ENCODE measurements at places on chromosomes 13 and 19.

GRCh38 chr19:13037731-13038130, 42.5 kb downstream of the NFIX start:
- no peak for DNase-seq

DNA sequence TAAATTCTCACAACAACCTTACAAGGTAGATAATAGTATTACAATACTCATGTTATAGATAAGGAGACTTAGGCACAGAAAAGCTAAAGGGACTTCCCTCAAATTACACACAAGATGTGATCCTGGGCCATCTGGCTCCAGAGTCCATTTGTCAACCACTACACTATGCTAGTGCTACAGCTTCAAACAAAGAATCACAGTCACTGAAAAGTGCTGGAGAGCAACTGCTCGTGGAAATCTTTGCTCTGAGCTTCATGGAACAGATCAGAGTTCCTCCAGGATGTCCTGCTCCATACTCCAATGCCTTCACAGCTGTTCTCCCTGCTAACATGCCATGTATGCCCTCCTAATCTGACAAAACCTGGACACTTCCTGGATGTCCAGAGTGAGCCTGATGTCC, 271.2 kb downstream of the ENOX1 start:
- DNase-seq: no peak

DNA sequence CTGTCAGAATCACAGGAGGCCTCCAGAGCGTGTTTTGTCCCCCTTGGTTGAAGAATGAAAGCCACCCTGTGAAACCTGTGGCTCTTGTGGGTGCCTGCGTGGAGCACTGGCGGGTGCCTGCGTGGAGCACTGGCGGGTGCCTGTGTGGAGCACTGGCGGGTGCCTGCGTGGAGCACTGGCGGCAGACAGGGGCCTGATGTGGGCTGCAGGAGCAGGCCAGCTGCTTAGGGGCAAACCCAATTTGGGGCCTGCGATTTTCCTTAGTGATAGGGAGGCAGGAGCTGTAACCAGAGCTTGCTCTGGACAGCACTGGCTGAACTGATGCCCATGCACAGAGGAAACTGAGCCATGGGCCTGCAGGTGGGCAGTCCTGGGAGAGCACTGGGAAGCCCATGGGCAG, 24.3 kb downstream of the ARHGEF7 start:
- no peak for DNase-seq

GRCh38 chr13:104382951-104383350, 1316.7 kb upstream of the SLC10A2 start:
- DNase-seq: no peak

- peak; percentile 69 for DNase-seq
Measured at GRCh38 chr19:42284591-42285341, 15.7 kb downstream of the CIC start.

DNA sequence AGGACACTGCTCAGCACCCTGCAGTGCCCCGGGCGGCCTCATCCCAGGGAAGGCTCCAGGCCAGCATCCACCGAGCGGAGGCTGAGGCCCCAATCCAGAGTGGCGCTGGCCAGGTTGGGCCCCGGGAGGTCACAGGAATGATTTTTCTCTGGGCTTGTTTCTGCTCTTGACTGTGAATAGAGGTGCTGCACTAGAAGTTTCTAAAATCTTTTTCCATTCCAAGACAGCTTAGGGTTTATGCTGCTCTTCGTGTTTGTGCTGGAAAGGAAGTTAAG, 15.1 kb downstream of the KDM4B start:
- DNase-seq: no peak

DNA sequence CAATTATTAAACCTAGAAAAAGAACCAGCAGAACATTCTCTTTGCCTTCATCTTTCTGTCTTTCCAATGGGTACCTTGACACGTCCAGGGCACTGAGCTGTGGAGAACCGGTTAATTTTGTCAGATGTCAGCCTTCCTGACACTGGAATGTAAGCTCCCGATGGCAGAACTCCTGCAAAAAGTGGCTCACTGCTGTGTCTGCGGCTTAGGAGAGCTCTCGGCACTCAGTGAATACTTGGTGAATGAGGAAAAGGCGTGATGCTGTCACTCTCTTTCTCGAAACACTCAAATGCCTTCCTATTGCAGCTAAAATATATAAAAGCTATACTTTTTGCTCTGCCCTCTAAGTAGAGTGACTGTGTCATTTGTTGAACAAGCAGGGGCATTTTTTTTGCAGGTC, 17.6 kb downstream of the CEBPA start:
- no peak for DNase-seq

GRCh38 chr13:40664350-40665125, 1.9 kb downstream of the FOXO1 start:
- DNase-seq: peak; percentile 82

GRCh38 chr19:46784262-46785053, 3.9 kb downstream of the SLC1A5 start:
- DNase-seq: peak; percentile 92

- no peak for DNase-seq
Measured at GRCh38 chr19:54104998-54105715, 2.5 kb downstream of the NDUFA3 start.

DNA sequence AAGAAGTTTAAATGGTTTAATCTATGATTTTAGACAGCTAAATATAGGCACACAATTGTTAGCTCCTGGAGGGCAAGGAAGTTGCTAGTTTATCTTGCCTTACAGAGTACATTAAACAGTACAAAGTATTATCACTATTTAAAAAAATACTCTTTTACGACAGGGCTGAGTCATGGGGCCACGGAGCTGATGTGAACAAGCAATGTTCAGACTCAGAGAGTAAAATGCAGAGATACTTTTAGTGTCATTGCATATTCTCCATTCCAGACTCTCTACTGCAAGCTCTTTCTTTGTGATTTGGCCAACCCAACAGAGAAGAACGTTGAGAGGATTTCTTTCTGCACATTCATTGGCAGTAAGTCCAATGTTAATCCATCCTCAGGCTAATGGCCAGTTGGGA, 352.4 kb downstream of the SPRY2 start:
- no peak for DNase-seq

GRCh38 chr13:79695754-79696153, 214.8 kb downstream of the NDFIP2 start:
- DNase-seq: no peak

- no peak for DNase-seq
Measured at GRCh38 chr19:31506102-31506501, 156.9 kb upstream of the TSHZ3 start.
